ENCODE measurements at places on chromosomes 1 and 21.

GRCh38 chr1:241816008-241816407 is 32.0 kb upstream of the EXO1 start:
- DNase-seq, result no peak

DNA sequence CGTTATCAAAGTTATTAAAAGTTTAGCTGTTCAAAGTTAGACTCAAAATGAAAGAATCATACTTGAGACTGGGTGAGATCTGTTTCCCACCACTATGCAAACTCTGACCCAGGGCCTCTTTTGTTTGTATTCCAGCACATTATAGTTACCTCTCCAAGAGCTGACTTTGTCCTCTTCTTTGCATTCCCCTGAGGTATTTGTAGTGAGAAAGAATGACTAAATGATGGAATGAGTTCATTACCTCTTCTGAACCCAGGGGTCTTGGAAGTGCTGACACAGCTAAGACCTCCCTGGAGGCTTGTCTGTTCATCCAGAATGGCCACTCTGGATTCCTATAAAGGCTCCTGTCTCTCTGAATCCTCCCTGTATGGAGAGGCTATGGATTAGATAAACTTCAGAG is 62.4 kb downstream of the FGGY start:
- DNase-seq, result no peak

GRCh38 chr1:91844862-91845528 is 41.0 kb downstream of the TGFBR3 start:
- DNase-seq, result no peak

DNA sequence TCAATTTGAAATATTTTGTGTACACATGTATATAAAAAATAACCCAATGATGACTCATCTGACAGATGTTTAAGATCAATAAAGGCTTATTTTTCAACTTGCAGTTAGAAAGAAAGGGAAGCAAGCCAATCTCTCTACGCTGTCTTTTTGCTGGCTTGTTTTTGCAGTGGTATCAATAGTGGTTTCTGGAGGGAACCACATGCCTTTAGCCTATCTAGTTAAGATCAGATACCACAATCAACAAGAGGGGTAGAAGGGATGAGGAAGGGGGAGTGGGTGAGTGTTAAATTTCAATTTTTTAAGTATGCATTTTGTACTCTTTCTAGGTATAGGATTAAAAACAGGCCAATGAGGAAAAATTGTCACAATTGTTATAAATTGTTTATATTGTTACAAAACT is 276.2 kb downstream of the KCNH1 start:
- DNase-seq, result no peak

- no peak for DNase-seq
Observed at GRCh38 chr1:74673351-74674111, at the start of gene ERICH3. TSS of gene ERICH3 (minus strand) at chr1:74673792. CDS start at chr1:74673519, 273 bp downstream.

- no peak for DNase-seq
Observed at GRCh38 chr21:42939582-42940413, 14.4 kb upstream of the ERVH48-1 start.

GRCh38 chr1:105492921-105493320 is 1563.6 kb upstream of the PRMT6 start:
- DNase-seq, result no peak

DNA sequence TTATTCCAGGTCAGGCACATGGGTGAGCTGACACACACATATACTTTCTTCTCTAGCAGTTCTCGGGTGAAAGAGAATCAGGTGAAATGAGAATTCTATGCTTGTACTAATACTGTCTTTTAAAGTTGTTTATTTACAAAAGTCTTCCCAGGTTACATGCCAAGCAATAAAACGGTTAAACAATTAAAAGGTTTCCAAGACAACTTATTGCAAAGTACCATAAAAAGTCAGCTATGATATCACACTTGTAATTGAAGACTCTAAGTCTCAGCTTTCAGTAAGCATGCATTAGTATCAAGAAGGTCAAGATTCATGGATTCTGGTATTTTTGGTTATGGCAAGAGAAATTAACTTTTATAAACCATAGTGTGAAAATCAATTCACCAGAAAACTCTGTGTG is 171.4 kb downstream of the PDE4B start:
- no peak for DNase-seq

DNA sequence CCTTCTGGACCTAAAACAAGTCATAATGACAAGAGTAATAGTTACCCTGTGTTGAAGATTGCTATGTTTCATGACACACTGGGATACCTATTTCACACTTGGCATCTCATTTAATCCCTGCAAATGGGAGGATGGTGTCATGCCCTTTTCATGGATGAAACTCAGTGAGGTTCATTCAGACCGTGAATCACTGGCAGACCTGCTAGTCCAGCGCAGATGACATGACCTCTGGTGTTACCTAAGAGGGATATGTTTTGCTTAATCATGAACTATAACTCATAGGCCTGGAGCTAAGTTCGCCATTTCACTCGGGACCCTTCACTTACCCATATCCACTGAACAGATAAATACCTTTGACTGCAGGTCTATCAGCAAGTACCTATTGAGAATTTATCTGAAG is 286.6 kb upstream of the FMN2 start:
- DNase-seq, result no peak

DNA sequence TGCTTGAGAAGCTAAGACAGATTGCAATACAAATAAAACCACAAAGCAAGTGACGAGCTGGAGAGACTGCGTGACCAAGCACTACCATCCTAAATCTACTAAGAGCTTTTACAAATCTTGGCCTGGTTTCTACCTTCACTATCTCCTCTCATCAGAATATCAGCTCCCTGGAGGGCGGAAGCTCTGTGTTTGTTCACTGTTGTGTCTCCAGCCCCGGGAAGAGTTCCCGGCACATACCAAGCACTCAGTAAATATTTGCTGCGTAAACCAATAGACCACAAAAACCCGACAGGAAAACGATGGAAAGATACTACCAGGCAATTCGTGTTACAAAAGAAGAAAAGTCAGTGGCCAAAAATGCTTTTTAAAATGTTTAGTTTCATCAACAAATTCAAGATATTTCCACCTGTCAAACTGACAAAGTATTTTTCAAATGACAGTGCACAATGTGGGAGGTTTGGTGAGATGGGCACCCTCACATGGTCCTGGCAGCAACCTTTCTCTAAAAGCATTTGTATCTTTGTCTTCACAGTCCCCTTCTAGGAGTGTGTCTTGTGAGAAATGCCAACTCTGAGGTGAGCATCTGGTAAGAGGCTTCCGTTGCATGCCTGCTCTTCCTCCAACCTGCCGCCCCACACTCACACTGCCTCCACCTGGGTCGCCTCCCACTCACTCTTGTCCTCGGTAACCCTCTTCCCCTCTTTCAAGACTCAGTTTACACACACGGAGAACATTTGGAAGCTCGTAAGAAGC is 34.7 kb downstream of the SLC1A7 start:
- no peak for DNase-seq

DNA sequence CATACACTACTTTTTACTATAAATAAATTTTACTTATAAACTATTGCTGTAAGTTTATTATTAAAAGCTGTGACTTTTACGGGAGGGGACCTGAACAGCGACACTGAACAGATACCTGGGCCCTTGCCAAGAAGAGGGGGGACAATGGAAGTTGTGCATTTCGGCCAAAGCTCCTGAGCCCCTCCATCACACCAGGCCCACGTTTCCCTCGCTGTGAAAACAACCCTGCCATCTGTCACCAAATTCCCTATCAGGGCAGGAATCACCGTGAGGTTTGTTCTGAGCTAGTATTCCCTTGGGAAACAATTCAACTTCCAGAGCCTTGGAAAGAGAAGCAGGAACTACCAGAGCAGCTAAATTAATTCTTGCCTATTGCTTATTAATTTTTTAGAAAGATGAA is 37.0 kb downstream of the VTCN1 start:
- no peak for DNase-seq

- DNase-seq, result no peak
Observed at GRCh38 chr1:156497078-156497742, 3.4 kb downstream of the MEF2D start.

- no peak for DNase-seq
Observed at GRCh38 chr1:172916116-172916515, 134.6 kb downstream of the TNFSF18 start.

- no peak for DNase-seq
Observed at GRCh38 chr1:79790950-79791349, 784.4 kb upstream of the ADGRL4 start.

- no peak for DNase-seq
Observed at GRCh38 chr1:81921344-81921743, 120.6 kb downstream of the ADGRL2 start.

- no peak for DNase-seq
Observed at GRCh38 chr1:211893260-211893659, 62.7 kb upstream of the LPGAT1 start.

- no peak for DNase-seq
Observed at GRCh38 chr1:157302724-157303123, 164.5 kb upstream of the ETV3 start.

- no peak for DNase-seq
Observed at GRCh38 chr1:112744009-112744578, 29.0 kb upstream of the PPM1J start.

DNA sequence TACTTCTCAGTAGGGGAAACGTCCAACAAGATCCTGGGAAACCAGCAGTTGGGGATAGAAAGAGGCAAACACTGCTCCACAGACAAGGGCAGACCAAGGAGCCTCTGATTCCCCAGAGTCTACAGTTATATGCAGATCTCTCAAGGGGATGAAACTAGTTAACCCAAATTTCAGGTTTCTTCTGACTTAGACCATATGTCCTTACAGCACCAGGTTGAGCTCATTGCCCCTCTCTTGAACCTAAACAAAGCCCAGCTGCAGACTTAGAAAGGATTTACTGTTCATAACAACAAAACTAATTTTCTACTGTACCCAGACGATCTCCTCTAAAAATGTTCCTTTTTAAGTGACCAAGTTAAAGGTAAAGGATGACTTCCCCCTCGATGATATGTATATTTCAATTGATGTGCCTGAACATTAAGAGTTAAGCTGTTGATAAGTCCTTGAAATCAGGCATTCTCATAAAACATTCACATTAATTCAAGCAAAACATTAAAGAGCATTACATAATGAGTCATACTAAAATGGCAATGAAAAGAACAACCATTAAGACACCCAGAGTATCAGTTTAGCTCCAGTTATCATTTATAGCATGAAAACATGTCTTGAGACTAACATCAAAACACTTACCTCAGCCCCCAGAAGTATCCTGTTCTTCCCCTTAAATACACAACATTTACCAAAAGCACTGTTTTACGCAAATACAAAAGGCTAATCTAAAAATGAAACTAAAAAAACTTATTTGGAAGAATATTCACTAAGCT is 24.1 kb downstream of the SMYD3 start:
- no peak for DNase-seq

DNA sequence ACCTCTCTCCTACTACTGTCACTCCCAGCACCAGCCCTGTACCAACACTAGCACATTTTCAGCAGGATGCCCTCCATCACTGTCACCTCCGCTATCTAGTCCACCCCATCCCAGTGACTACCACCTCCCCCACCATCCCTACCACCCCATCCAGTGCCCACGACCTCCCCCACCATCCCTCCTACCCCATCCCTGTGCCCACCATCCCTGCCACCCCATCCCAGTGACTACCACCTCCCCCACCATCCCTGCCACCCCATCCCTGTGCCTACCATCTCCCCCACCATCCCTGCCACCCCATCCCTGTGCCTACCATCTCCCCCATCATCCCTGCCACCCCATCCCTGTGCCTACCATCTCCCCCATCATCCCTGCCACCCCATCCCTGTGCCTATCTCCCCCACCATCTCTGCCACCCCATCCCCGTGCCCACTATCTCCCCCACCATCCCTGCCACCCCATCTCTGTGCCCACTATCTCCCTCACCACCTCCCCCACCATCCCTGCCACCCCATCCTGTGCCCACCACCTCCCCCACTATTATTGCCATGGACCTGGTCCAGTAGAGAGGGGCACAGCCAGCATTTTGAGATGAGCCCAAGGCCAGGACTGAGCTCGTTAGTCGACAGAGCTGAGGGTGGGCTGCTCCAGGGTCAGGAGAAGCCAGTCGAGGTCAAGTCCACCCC is 45.7 kb downstream of the DISP3 start:
- DNase-seq, result no peak

DNA sequence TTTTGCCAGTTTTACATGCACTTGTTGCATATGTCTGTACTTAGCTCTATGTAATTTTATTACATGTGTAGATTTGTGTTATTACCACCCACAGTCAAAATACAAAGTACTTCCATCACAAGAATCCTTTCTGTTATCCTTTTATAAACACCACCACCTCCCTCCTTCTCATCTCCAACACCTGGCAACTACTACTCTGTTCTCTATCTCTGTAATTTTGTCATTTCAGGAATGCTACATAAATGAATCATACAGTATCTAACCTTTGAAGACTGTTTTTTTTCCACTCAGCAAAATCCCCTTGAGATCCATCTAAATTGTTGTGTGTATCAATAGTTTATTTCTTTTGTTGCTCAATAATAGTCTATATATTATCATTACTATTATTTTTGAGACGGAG is 64.5 kb upstream of the COP1 start:
- no peak for DNase-seq

DNA sequence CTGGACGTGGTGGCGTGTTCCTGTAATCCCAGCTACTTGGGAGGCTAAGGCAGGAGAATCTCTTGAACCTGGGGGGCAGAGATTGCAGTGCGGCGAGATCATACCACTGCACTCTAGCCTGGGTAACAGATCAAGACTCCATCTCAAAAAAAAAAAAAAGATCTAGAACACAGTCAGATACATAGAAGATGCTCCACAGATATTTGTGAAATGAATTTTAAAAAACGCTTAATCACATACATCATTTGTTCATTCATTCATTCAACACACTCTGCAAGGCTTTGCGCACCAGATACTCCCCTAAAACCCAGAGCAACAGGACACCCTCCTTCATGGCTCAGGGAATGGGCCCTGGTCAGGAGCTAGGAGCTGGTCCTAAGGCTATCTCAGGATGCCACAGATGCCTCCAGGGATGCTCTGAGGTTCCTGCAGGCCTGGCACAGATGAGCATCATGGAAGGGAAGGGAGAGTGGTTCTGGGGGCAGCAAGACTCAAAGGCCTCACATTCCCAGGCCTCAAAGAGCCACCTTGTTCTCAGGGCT is 6.4 kb downstream of the HSPG2 start:
- no peak for DNase-seq

GRCh38 chr21:46357335-46357604 is 33.3 kb downstream of the PCNT start:
- no peak for DNase-seq

DNA sequence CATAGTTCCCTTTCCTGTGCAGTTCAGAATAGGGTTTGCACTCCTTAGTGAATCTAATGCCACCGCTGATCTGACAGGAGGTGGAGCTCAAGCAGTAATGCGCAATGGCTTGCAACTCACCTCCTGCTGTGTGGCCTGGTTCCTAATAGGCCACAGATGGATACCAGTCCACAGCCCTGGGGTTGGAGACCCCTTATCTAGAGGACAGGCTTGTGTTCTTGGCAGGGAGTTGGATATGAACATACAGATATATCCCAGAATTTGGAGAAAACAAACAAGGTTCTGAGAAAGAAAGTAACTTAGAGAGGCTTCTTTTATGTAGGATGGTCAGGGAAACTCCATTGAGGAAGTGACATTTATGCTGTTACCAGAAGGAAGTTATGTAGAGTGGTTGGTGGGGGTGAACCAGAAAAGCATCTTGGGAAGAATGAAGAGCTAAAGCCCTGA is 5.1 kb upstream of the PTPRC start:
- no peak for DNase-seq

GRCh38 chr21:18477043-18477442 is 73.5 kb upstream of the TMPRSS15 start:
- no peak for DNase-seq
